Activated CD4-positive, alpha-beta T cell treated with anti-CD3 and anti-CD28 coated beads for 36 hours (primary cell): ENCODE measurements at places on chromosomes 3 and 15. TPM values are rescaled to one million over a fixed set of nuclear protein-coding genes. Genes with fewer than 3 reads are reported as not detected.

MYRIP gene
- total RNA-seq = not detected

CRYGS gene
- total RNA-seq = 1.7 TPM

PIF1 gene
- total RNA-seq = 30.0 TPM

C2CD4A gene
- total RNA-seq = 0.61 TPM

DLEC1 gene
- 0.46 TPM for total RNA-seq

PLSCR2 gene
- not detected for total RNA-seq

PPP2R3A gene
- 0.51 TPM for total RNA-seq

SENP5 gene
- total RNA-seq = 33.0 TPM

SLC49A4 gene
- 1.4 TPM for total RNA-seq

ZFAND6 gene
- total RNA-seq = 30.2 TPM

UROC1 gene
- not detected for total RNA-seq

MEX3B gene
- 1.3 TPM for total RNA-seq

CLDND1 gene
- total RNA-seq = 171 TPM

PPM1L gene
- 1.8 TPM for total RNA-seq

C3orf49 gene
- total RNA-seq = not detected

OR5K2 gene
- not detected for total RNA-seq

PHLDB2 gene
- total RNA-seq = 0.81 TPM

STARD9 gene
- total RNA-seq = 4.1 TPM

IL20RB gene
- total RNA-seq = 0.93 TPM

AGBL1 gene
- total RNA-seq = 0.05 TPM

ACTC1 gene
- total RNA-seq = not detected

CRYBG3 gene
- 4.2 TPM for total RNA-seq

PRRT3 gene
- 8.1 TPM for total RNA-seq

ISL2 gene
- total RNA-seq = not detected

UBA3 gene
- 72.2 TPM for total RNA-seq

LRRIQ4 gene
- 0.09 TPM for total RNA-seq

CD86 gene
- 0.25 TPM for total RNA-seq

CPNE9 gene
- total RNA-seq = 0.14 TPM

CCDC39 gene
- not detected for total RNA-seq

RSRC1 gene
- total RNA-seq = 44.9 TPM

SLC28A1 gene
- not detected for total RNA-seq

SPATA12 gene
- not detected for total RNA-seq

PP2D1 gene
- not detected for total RNA-seq

IL17RD gene
- total RNA-seq = 0.18 TPM

GRAMD2A gene
- total RNA-seq = 0.11 TPM

LMAN1L gene
- total RNA-seq = 0.25 TPM

PAQR9 gene
- total RNA-seq = not detected

BSN gene
- 0.11 TPM for total RNA-seq

AQR gene
- total RNA-seq = 39.2 TPM

PLSCR1 gene
- 66.1 TPM for total RNA-seq

FGD5 gene
- total RNA-seq = not detected
